Transverse colon (tissue), 4 donors: ENCODE measurements at places on chromosomes 1 and 21. TPM values are rescaled to one million over a fixed set of nuclear protein-coding genes. Genes with fewer than 3 reads are reported as not detected.
A peak's percentile ranks its signal among the peaks of the same experiment; 100 is the strongest.

DNA sequence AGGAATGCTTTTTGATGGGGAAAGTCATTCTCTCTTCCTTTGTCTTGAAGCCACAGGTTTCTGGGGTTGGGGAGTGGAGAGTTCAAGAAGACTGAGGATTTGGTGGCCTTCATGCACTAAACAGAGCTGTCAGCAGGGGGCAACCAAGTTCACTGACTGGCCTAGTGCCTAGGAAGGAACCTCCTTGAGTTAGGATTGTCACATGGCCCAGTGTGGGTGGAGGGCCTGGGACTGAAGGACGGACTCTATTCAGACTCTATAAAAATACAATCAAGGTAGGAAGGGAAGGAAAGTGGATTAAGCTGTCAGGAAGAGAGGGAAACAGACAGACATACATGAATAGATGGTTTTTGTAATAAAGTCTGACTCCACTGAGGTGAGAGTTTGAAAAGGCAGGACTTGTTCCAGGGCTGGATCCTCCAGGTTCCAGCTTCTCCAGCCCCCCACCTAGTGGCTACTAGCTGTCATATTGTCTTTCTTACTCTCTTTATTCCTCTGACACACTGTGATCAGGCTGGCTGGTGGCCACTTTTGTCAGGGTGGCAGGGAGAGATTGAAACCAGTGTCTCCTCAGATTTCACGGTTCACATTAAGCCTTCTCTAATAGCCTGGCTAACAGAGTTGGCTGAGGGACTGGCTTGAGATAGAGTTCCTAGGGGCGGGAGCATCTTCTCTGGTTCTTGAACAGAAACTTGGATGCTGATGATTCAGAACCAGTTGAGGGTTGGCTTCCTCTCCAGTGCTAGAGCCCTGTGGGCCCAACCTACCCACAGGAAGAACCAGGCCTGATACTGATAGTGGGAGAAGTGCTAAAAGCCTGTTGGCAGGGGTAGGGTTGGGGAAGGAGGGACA lies 4.1 kb upstream of the SH3BGRL3 start:
- DNase-seq, result peak; percentile 93

DNA sequence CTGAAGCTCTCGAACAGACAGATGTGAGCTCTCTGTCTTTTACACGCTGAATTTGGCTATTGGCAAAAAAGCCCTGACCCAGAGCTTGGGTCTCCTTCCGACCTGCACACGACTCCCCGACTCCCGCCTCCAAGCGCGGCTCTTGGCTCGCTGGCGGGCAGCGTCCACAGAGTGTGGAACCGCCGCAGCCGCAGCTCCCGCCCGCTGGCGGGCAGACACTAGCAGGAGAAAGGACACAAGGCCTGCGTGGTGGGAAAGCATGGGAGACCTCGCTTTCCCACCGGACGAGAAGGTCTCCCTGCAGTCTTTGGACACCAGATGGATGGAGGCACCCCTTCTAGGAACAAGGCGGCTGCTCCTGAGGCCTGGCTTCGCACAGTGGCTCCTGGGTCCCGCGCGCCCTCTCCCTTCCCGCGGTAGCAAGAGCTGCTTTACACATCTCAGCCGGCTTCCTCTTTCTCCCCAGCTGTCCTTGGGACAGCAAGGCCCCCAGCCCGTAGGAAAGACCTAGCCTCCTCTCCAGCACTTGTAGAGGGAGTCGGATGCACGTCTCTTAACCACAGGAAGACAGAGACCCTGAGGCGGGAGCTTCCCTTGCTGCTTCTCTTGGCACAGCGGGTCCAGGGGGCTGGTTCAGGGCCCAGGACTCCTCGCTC lies 92.1 kb downstream of the PRKAB2 start:
- DNase-seq, result no peak

DNA sequence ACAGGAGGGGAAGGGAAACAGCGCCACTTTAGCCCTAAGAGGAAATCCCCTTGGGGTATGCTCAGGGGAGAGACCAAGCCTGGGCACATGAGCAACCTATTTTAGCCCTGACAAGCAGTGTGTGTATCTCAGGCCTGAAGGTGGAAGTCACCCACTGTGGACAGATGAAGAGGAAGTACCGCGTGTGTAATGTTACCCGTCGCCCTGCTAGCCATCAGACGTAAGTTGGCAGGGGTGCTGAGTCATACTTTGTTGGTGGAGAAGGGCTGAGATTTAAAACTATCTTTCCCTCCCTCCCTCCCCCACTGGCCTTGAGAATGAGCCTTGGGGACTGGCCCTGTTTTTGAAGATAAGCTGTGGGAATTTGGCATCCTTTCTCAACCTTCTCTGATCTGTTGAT lies 11.2 kb downstream of the AGO1 start:
- no peak for DNase-seq

DISP1 gene
- total RNA-seq, result 4.0 TPM

SLAMF9 gene
- total RNA-seq, result not detected

GRCh38 chr1:207752456-207752998 lies 673 bp downstream of the CD46 start:
- DNase-seq, result peak; percentile 77

GRCh38 chr1:62870148-62870547 lies 86.2 kb downstream of the ATG4C start:
- no peak for DNase-seq

GRCh38 chr1:161200421-161200991 lies 1.7 kb upstream of the ADAMTS4 start:
- no peak for DNase-seq

CACHD1 gene
- 1.6 TPM for total RNA-seq

PFKL gene
- total RNA-seq, result 288 TPM

DNA sequence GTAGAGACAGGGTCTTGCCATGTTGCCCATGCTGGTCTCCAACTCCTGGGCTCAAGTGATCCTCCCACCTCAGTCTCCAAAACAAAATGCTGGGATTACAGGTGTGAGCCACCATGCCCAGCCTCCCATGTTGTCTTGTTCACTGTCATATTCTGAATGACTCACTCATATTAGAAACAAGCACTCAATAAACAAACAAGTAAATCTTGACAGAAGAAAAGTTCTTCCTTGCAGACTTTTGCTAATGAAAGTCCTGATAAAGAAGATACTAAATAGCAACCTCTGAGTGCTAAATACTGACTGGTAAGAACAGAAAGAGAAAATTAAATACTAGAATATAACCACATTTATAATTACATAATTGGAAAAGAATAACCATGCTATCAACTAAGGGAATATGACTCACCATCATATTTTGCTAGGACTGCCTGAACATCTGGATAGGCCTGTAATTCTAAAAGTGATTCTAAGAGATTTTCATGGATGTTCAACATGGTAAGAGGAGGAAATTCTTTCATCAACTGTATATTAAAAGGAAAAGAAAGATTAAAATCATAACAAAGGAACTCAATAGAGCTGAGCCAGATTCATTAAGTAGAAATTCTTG lies 37.3 kb downstream of the ST7L start:
- DNase-seq, result no peak

DNA sequence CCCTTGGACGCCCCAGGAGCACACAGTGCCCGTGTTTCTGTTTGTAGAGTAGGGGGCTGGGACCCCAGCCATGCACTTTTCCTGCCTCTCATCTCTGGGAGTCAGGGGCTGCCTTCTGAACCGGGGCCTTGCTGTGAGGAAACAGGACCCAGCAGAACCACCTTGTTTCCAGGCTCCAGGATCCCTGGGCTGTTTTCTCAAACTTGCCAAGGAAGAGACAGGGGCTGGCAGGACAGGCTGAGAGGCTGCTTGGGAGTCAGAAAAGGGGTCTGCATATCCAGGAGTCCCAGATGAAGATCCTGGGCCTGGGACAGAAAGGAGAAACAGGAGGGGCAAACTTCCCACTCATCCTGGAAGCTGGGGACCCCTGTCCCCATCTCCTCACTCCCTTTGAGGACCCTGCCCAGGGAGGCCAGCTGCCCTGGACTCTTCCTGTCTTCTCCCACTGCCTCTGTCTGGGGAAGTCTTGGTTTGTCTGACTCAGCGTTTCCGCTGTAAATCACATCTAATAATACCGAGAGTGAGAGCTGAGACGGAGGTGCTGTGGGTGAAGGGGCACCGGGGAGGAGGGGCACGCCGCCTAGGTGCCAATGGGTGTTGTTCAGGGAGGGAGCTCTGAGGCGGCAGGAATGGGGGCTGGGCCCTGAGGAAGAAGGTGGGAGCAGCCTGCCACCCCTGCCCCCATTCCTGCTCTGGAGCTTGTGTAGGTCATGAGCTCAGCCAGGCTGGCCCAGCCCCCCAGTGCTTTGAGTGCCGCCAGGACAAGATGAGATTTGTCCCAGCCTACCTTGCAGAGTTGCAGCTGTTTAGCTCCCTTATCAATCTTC lies 16.7 kb downstream of the POU3F1 start:
- DNase-seq, result peak; percentile 21

DNA sequence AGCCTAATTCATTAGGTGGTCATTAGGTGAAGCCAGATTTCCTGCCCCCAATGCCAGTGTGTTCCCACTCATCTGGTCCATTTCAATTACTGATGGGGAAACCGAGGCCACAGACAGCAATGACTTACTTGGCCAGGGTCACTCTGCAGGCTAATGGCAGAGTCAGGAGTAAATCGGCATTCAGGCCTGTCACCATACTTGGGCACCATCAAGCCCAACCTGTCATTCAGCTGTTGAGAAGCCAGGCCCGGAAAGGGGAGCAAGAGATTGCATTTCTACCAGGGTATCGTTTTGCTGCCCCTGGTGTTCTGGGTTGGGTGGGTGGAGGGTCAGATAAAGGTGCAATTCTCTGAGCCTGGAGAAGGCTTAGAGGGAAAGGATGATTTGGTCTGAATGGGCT lies 8.0 kb upstream of the TMEM61 start:
- no peak for DNase-seq

- no peak for DNase-seq
Observed at GRCh38 chr1:39082010-39082799, 56.1 kb downstream of the NDUFS5 start.

OR4F29 gene
- not detected for total RNA-seq

GRCh38 chr1:167746988-167747655 lies 25.3 kb downstream of the MPZL1 start:
- DNase-seq, result no peak

GRCh38 chr21:44303490-44303981 lies 3.7 kb downstream of the PFKL start:
- DNase-seq, result peak; percentile 86

- no peak for DNase-seq
Observed at GRCh38 chr1:55970526-55971110, 608.7 kb downstream of the PLPP3 start.

GRCh38 chr1:21320410-21321108 lies 30.3 kb upstream of the ECE1 start:
- DNase-seq, result no peak

DYNLT5 gene
- total RNA-seq, result 0.96 TPM

- DNase-seq, result peak; percentile 54
Observed at GRCh38 chr1:7942214-7942921, 1.7 kb upstream of the TNFRSF9 start.

- no peak for DNase-seq
Observed at GRCh38 chr1:38834221-38834782, 25.3 kb downstream of the RRAGC start.

DNA sequence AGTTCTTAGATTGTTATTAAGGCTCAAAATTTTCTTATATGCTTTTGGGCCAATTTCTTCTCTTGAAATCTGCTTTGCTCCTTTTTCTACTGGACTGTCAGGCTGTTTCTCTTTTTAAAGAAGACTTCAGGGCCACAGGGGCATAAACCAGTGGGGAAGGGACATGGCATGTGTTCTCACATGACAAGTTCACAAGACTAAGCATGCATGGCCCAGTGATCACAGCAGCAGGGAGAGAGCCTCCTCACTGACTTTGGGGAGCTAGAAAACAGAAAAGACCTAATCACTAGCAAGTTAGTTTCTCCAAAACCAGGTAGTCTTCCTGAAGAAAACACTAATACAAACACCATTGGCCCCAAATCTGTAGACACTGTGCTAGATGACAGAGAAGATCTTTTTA lies 64.8 kb downstream of the RAB3GAP2 start:
- DNase-seq, result no peak

- DNase-seq, result no peak
Observed at GRCh38 chr1:203178821-203179666, 3.4 kb upstream of the MYBPH start.

DNA sequence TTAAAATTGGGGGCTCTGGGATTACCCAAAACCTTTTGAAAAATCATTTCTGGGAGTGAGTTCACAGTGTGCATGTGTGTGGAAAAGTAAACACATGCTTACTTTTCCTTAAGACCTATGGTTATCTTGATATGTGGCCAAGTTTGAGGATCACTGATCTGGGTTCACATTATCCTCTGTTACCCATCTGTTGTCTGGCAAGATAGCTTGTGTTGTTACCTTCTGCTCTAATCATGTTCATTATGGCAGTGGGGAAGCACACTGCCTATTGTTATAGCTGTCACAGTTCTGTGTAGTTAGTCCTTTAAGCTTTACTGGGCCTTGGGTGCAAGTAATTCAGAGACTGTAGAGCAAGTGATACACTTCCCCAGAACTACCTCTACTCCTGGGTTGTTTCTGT lies 5.0 kb downstream of the CTBS start:
- no peak for DNase-seq

EVA1C gene
- 8.6 TPM for total RNA-seq

TMEM51 gene
- 24.8 TPM for total RNA-seq

SELL gene
- not detected for total RNA-seq

DNA sequence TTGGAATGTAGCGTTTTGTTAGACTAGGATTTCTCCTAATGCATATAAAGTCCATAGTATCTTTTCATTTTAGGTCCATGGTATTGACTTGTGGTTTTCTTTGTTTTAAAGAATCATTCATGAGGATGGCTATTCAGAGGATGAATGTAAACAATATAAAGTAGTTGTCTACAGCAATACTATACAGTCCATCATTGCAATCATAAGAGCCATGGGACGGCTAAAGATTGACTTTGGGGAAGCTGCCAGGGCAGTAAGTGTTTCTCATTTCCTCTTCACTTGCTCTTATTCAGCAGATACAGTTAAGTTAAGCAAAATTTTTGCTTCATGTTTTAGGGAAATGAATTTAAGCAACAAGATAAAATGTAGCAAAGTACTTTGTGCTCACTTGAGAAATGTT lies 25.4 kb downstream of the GNAI3 start:
- DNase-seq, result no peak

DNA sequence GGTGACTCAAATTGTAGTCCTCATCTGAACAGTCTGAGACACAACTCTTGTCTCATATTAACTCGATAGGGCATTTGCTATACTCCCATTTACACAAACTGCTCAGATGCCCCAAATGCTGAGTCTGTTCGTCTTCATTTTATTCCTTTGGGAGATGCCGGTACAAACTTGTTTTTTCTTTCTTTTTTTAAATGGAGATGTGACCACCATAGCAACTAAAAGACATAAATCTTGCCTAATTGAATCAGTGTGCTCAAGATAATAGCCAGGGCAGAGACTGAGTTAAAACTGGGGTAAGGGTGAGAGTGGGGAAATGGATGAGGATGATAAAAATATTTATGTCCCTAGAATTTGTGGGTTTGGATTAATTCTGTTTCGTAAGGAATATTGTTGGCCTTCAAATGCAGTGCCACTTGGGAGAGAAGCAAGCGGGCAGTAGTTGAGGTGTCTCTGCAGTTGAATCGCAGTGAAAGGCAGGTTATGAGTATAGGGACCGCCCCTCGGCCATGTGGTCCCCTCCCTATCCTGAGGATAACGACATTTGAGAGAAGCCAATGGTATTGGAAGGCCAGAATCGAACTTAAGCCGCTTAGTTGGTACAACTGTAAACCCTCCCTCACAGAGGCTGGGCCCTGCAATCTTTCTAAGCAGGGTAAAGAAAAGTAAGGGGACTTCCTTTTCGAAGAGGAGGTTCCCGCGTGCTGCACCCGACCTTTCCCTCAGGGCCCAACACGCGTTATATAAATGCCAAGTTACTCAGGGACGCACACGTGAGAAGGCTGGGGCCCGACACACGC lies 859 bp upstream of the LRRC8B start:
- DNase-seq, result peak; percentile 61
